ENCODE measurements at places on chromosomes 7 and 10.

DNA sequence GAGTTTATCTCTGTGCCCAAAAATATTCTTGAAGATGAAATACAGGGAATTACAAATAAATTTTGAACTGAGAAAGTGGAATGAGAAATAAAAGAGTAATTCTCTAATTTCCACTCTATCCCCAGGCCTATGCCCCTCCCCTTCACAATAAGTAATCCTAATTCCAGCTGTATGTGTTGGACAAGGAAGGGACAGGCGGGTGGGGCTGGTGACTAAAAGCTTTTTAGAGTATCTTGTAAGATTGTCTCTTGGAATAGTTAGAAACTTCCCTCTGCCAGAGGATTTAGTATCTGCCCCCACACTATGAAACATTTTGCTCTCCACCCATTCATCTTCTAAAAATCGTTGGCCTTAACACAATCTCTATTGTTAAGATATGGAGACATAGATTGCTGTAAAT lies 199.2 kb downstream of the MBL2 start:
- no peak for DNase-seq

DNA sequence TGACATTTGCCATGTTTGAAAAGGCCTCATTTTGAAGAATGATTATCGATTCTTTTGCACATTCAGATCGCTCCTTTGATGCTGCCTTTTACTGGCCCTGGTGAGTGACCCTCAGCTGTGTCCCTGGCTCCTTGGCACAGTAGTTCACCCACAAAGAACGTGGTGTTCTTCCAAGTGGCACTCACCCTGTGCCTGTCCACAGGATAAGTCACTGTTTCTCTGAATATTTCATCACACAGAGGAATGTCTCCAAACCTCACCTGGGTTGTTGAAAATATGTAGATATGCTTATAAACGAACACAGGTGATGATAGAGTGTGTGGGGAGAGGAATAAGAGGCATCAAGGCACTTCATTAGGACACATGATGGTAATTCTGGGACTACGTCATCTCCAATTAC lies 810.7 kb downstream of the CCSER2 start:
- DNase-seq = no peak

DNA sequence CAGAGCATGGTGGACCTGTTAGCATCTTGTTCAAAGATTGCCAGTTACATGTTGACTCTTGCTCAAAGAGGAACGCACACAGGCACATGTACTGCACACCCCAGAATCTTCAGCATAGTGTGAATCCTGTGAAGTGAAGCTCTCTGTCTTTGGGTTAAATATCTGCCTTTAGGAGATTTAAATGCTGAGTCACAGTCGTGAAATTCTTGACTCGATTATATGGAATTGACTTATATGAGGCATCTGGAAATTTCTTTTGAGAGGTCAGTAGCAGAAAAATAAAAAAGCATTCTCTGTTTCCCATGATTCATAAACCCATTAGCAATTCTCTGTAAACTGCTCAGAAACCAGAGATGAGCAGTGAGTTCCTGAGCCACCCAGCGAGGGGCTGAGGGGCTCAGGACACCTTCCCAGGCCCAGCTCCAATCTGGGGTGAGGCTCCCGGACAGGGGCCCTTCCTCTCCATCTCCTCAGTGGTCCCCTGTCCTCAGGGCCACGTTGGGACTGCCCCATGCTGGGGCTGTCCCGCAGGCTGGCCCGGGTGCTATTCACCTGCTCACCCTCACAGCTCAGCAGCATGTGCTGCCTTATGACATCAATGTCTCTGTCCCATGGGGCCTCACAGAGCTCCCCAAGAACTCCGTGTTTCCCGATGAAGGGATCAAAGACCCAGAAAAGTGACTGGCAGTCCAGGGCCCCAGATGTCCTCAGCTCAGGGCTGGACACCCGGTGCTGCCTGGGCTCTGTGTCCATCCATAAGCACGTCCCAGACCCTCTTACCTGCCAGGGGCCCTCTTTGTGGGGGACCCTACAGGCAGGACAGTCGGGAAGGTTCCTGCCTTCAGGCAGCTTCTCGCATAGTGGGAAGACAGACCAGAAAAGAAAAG lies 50.0 kb upstream of the INSIG1 start:
- no peak for DNase-seq

- peak; percentile 42 for DNase-seq
Observed at GRCh38 chr7:88344956-88345832, 38.5 kb upstream of the STEAP4 start.

DNA sequence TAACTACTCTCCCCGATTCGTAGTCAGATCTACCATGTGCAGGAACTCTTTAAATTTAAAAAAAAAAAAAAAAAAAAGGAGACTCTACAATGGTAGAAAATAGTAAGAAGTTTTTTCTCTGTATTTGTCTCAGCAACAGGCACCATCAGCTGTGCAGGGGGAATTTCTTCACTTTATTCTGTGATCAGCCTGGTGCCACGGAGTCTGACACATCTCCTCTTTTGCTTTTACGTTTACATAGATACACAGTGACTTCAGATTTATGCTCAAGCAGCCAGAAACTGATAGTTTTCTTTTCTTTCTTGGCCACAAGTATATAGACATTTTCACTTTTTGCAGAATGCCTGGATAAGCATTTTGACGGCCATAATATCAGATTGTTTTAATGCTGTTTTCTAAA lies 190.6 kb upstream of the AKR1E2 start:
- no peak for DNase-seq

Measured in kidney capillary endothelial cell (primary cell).